ENCODE measurements at places on chromosomes 12 and 14.

- no peak for DNase-seq
Measured at GRCh38 chr14:21454843-21455544, 929 bp downstream of the CHD8 start.

DNA sequence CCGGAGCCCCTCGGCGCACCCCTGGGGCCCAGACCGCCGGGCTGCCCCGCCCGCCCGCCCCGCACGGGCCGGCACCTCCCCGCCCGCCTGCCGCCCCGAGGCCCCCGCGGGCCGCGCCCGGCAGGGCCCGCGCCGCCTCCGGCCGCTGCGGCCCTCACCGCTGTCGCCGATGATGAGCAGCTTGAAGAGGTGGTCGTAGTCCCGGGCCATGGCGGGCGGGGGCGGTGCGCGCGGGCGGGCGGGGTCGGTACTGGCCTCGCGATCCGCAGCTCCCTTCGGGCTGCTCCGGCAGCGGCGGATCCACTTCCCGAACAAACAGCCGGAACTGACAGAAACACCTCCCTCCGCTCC is at the start of gene RAB35:
RAB35 (minus strand) TSS at position 313 of the 351 bp plus-strand sequence; CDS start at position 210, 103 bp downstream.
- DNase-seq: no peak

- no peak for DNase-seq
Measured at GRCh38 chr14:62674563-62675237, 370.6 kb downstream of the KCNH5 start.

DNA sequence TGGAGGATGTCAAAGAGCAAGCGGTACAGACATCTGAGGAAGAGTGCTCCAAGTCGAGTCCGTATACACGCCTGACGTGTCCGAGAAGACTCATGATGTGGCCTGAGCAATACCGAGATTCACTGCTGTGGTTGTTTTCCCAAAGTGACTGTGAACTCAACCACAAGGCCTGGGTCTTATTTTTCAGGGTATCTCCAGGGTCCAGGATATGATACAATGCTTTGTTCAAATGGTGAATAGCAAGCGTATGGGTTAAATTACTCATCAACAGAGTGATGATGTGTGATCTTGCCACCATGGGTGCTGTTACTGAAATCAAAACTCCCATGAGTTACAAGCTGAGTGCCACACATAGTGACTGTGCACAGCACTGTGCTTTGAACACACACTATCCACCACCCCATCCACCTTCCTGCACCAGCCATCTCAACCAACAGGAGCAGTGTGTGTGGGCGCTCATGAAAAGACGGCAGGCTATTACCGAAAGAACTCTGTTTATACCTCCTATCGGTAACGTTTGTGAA is 109.6 kb downstream of the BCAT1 start:
- peak; percentile 44 for DNase-seq

GRCh38 chr14:51298895-51299294 is 58.8 kb downstream of the TMX1 start:
- DNase-seq: no peak
